Pericardium fibroblast (primary cell): ENCODE measurements at places on chromosomes 4 and X. TPM values are rescaled to one million over a fixed set of nuclear protein-coding genes. Genes with fewer than 3 reads are reported as not detected.

FABP2 gene
- not detected in 2 replicates for total RNA-seq

USP51 gene
- total RNA-seq: 0.70 and 4.3 TPM in 2 replicates

CYP2U1 gene
- 11.2 and 14.5 TPM in 2 replicates for total RNA-seq

REPS2 gene
- 0.94 and 1.9 TPM in 2 replicates for total RNA-seq

AKAP14 gene
- total RNA-seq: not detected in 2 replicates

DOK7 gene
- total RNA-seq: 0.09 TPM in 1 of 2 replicates, not detected in the other

PIR gene
- total RNA-seq: 24.7 and 30.8 TPM in 2 replicates

CLCN4 gene
- 9.9 and 13.2 TPM in 2 replicates for total RNA-seq

GPRIN3 gene
- total RNA-seq: 0.34 and 0.47 TPM in 2 replicates

DCAF4L1 gene
- total RNA-seq: not detected in 2 replicates

CYTL1 gene
- total RNA-seq: 1.5 and 12.2 TPM in 2 replicates

HSFX4 gene
- total RNA-seq: not detected in 2 replicates

MAGEA8 gene
- total RNA-seq: not detected in 2 replicates

BEND2 gene
- not detected in 2 replicates for total RNA-seq

PDCL2 gene
- not detected in 2 replicates for total RNA-seq

LIMCH1 gene
- total RNA-seq: 4.8 and 6.2 TPM in 2 replicates

SERPINA7 gene
- total RNA-seq: not detected in 2 replicates

CDX4 gene
- not detected in 2 replicates for total RNA-seq

CLDN24 gene
- total RNA-seq: not detected in 2 replicates

MND1 gene
- total RNA-seq: 0.94 and 1.9 TPM in 2 replicates

PALLD gene
- total RNA-seq: 50.2 and 52.0 TPM in 2 replicates

CFAP47 gene
- not detected in 2 replicates for total RNA-seq

TEX13C gene
- total RNA-seq: not detected in 2 replicates
